Activated gamma-delta T cell treated with anti-CD3 and anti-CD28 coated beads, Interleukin-2, amount 50 U/mL, for 16 hours (primary cell): ENCODE measurements at places on chromosomes 11 and 22.
A peak's percentile ranks its signal among the peaks of the same experiment; 100 is the strongest.

DNA sequence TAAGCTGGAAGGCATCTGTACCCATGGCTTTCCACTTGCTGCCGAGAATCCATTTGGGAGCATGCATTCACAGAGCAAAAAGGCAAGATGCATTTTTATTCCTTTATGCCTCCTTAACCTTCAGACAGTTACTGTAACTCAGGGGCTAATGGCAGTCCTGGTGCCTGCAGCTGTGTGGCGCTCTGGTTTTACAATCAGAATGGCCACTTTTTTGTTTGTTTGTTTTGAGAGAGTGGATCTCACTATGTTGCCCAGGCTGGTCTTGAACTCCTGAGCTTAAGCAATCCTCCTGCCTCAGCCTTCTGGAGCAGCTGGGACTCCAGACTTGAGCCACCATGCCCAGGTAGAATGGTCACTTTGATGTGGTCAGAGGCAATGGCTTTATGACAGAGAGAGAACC, 101.8 kb downstream of the NAV2 start:
- DNase-seq: no peak

- no peak for DNase-seq
Observed at GRCh38 chr11:43972366-43972765, 29.9 kb downstream of the C11orf96 start.

DNA sequence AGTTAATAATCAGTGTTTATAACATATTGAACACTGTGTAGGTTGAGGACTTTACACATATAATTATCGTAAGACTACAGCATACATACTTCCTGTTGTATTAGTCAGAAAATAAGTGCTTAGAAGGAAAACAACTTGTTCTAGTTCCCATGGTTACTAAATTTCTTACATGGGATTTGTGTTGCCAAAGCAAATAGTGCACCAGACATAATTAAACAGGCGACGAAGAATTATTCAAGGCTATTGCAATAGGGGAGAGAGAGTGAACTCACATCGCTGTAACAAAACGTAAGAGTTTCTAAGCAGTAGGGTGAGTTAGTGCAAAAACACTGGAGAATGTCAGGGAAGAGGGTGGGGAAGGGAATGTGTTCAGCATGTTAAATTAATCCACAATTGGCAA, 347.8 kb downstream of the CNTN5 start:
- DNase-seq: no peak

DNA sequence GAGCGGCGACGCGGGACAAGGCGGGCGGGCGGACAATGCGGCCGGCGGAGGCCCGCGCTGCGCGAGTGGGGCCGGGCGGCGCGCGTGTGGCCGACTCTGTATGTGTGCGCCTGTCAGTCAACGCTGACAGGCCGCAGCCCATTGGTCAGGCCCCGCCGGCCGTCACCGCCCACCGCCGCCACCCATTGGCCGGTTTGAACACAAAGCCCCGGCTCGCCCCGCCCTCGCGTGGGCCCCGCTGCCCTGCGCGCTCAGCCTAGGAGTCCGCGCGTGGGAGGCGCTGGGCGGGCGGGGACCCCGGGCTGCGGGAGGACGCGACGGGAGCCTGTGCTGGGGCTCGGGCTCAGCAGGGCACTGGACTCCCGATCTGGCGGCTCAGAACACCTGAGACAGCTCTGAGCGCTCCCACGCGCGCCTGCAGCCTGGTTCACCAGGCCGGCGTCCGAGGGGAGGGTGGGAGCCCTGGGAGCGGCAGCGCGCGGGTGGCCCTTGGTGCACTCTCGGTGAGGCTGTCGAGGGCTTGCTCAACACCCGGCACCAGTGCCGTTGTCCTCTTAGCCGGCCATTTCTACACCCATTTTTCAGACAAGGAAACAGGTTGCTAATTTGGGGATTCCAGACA, at the start of gene SUN2:
SUN2 (minus strand) TSS at position 88 of the 622 bp plus-strand sequence. CDS start 3,370 bp downstream, outside the sequence.
- peak; percentile 91 for DNase-seq

DNA sequence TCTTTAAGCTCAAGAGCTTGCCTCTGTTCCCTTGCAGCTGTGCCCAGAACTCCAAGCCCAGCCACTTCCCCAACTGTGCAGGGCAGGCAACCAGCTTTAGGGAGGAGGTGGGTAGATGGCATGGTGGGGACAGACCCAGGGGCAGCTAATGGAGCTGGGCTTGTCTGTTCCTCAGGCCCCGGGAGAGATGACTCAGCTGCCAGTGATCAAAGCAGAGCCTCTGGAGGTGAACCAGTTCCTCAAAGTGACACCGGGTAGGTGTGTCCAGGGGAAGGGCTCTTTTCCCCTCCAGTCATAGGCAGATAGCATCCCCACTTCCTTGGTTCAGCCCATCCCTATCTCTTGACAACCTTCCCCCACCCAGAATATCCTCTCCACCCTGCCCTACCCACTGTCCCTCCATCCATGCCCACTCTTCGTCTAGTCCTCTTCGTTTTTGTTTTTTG, 32.4 kb downstream of the CREB3L1 start:
- no peak for DNase-seq

DNA sequence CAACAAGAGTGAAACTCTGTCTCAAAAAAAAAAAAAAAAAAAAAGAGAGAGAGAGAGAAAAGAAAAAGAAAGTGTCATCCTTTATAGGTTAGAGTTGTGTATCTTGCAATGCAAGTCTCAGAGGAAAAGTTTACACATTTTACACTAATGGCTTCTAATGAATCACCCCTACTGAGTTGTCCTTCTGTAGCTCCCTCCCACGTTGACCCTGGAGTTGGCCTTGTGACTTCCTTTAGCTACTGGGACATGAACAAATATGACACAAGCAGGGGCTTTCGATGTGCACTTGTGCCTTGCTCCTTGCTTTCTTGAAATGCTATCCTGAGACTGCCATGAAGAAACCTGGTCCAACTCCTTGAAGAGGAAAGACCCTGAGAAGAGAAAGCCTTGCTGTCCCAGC, 2.4 kb upstream of the SMCO4 start:
- DNase-seq: no peak

GRCh38 chr11:8242118-8242475, 21.6 kb downstream of the LMO1 start:
- DNase-seq: no peak

- DNase-seq: no peak
Observed at GRCh38 chr11:70405679-70406395, 7.5 kb downstream of the CTTN start.

- DNase-seq: no peak
Observed at GRCh38 chr11:110318638-110319404, 22.4 kb upstream of the RDX start.

- DNase-seq: no peak
Observed at GRCh38 chr11:44446996-44447771, 118.3 kb upstream of the CD82 start.

DNA sequence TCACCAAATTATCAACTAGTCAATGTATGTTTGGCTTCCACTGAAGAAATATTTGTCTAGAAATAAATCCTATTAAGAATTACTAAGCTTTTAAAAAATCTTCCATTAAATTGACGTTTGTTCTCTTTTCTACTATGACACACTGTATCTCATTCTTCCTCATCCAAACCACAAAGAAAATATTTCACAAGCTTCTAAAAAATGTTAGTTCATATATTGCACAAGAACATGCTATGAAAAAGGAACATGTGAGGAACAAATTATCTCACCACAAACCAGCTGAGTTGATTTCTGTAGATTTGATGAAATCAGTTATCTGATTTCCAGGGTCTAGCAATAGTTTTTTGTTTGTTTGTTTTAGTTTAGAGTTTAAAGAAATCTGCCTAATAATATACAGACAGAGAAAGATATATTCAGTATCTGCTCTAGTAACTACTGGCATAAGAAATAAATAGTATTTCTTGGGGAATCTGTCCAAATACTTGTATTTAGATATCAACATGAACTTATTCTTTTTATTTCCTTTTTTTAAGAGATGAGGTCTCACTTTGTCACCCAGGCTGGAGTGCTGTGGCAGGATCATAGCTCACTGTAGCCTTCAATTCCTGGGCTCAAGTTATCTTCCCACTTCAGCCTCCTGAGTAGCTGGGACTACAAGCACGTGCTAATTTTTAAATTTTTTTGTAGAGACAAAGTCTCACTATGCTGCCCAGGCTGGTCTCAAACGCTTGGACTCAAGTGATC, 161.7 kb downstream of the ATG16L2 start:
- no peak for DNase-seq

DNA sequence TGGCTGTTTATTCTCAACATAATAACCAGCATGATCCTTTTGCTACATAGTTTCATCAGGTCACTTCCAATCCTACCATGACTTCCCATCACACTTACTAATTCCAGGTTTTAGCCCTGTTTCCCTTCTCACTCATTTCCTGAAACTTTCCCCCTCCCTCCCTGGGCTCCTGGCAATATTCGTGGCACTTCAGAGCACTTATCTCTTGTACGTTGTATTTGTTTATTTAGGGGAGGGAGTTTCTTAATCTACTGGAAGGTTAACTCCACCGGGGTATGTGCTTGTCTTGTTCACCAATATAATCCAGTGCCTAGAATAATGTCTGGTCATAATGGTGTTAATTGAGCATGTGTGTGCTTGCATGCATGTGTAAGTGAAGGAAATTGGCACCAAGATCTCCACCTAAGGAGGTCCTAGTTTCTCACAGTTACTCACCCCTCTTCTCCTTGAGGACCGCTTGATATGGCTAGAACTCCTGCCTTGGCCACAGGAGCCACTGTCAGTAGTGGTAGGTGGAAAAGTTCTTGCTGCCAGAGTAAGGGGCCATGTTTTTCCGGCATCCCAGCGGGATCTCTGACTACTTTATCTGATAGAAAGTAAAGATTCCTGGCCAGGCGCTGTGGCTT, 11.7 kb downstream of the EIF3L start:
- DNase-seq: no peak
